Fibroblast of lung (primary cell): ENCODE measurements at places on chromosomes 2 and 18. TPM values are rescaled to one million over a fixed set of nuclear protein-coding genes. Genes with fewer than 3 reads are reported as not detected.
A peak's percentile ranks its signal among the peaks of the same experiment; 100 is the strongest.

DNA sequence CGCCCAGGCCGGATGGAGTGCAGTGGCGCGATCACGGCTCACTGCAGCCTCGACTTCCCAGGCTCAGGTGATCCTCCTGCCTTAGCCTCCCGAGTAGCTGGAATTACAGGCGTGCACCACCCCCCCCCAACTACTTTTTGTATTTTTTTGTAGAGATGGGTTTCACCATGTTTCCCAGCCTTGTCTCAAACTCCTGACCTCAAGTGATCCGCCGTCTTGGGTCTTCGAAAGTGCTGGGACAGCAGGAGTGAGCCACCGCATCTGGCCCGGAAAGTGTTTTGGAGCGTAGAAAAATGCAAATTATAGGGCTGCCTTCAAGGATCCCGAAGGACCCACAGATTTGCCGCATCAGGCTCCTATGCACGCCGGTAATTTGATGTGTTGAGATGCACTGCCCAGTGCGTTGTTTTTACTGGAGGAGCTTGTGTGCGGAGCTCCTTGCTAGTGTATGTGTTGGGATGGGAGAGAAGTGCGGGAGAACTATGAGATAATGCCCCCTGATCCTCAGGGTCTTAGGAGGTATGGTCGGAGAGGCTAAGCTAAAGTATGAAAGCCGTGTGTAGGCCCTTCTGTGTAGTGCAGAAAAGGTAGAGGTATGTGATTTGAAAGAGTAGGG lies 1.2 kb upstream of the CLASP1 start:
- H3K36me3 ChIP-seq: no peaks in the 10 kb centered on the region
- H3K27ac ChIP-seq: peak overlapping the region; percentile 99
- DNase-seq: peak; percentile 34
- H3K4me3 ChIP-seq: peak overlapping the region; percentile 87
- peaks cover 3% of the 10 kb centered on the region for H3K4me1 ChIP-seq

- H3K4me3 ChIP-seq: no peak overlapping the region
- no peak for DNase-seq
- H3K4me1 ChIP-seq: no peaks in the 10 kb centered on the region
Measured at GRCh38 chr2:147467441-147467840, 377.4 kb upstream of the ACVR2A start.

GRCh38 chr2:68909793-68910674 lies 38.8 kb upstream of the BMP10 start:
- H3K4me3 ChIP-seq: no peak overlapping the region
- DNase-seq: peak; percentile 82
- H3K27me3 ChIP-seq: no peaks in the 10 kb centered on the region
- H3K27ac ChIP-seq: no peak overlapping the region
- peaks cover 7% of the 10 kb centered on the region for H3K4me1 ChIP-seq

DNA sequence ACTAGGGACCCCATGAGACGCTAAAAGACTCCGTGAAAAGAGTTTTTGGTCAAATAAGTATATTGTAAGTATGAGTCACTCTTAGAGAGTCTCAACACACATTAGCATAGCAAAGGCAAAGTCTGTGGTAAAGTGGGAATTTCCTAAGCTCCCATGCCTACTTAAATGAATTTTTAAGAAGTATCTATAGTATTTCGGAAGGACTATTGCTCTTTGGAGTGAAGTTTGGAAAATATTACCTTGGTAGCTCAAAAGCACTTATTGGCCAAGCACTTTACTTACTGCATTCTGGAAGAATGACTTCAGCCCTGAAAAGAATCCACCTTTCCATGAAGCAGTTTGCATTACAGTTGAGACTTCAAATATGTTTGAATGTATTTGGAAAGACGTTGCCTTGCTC lies 57.1 kb downstream of the CAVIN2 start:
- no peak overlapping the region for H3K4me3 ChIP-seq
- H3K4me1 ChIP-seq: no peaks in the 10 kb centered on the region
- H3K27ac ChIP-seq: no peak overlapping the region

GRCh38 chr2:217273162-217273561 lies 413.3 kb upstream of the TNP1 start:
- no peaks in the 10 kb centered on the region for H3K36me3 ChIP-seq
- no peak for DNase-seq
- peaks cover 16% of the 10 kb centered on the region for H3K4me1 ChIP-seq

- no peak for DNase-seq
- H3K4me3 ChIP-seq: no peak overlapping the region
- no peak overlapping the region for H3K27ac ChIP-seq
- no peaks in the 10 kb centered on the region for H3K36me3 ChIP-seq
Measured at GRCh38 chr2:138997346-138997745, 217.2 kb upstream of the NXPH2 start.

GRCh38 chr2:108594982-108595464 lies 60.8 kb downstream of the LIMS1 start:
- H3K27me3 ChIP-seq: no peaks in the 10 kb centered on the region
- H3K4me1 ChIP-seq: peaks cover 23% of the 10 kb centered on the region
- peak; percentile 88 for DNase-seq
- no peak overlapping the region for H3K4me3 ChIP-seq

DNA sequence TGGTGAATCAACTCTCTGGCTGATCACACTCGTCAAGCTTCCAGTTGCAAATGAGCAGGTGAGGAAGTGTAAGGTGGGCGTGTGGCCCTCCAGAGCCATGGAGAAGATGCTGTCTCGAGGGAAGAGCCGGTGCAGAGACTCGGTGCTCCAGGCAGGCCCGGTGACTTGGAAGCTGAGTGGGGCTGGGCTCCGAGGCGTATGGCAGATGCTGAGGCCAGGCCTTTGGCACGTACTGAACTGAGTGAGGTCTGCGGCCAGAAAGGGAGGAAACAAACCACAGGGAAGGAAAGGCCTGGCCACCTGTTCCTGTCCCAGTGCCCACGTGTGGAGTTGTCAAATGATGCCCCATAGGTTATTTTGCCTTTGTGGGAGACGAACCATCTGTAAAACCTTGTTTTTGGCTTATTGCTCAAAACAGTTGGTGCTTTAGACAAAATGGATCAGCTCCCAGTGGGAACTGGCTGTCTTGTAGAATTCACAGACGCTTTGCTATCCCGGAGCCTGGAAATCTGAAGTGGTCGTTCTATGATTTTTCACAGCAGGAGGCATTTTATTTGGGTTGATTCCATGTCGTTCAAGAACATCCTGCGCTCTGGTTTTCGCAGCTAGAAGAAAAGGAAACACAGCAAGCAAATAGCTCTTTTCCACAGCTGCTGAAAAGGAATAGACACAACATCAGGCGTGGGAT lies 117.5 kb upstream of the TMEM18 start:
- H3K4me1 ChIP-seq: no peaks in the 10 kb centered on the region
- H3K27ac ChIP-seq: no peak overlapping the region
- DNase-seq: no peak
- no peak overlapping the region for H3K4me3 ChIP-seq
- no peaks in the 10 kb centered on the region for H3K27me3 ChIP-seq
- H3K36me3 ChIP-seq: no peaks in the 10 kb centered on the region

- DNase-seq: no peak
- no peak overlapping the region for H3K27ac ChIP-seq
Measured at GRCh38 chr18:64203295-64203694, 54.4 kb upstream of the LINC00305 start.

DNA sequence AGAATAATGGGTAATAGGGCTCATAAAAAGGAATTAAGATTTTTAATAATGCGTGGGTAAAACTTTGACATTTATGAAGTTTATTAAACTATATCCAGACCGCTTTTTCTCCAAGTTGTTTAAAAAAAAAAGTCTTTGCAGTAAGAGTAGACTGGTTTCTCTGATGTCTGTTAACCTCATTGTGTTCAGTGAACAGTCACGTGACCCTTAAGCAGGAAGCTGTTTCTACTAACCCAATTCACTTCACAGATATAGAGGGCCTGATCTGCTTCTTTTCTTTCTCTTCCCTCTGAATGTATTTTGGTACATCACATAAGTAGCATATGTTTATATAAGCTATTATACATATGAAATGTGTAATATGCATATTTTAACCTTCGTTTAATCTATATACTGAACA lies 1011.3 kb upstream of the CELF4 start:
- no peak overlapping the region for H3K27ac ChIP-seq
- no peaks in the 10 kb centered on the region for H3K27me3 ChIP-seq

- H3K4me3 ChIP-seq: no peak overlapping the region
- no peaks in the 10 kb centered on the region for H3K27me3 ChIP-seq
- no peaks in the 10 kb centered on the region for H3K4me1 ChIP-seq
- no peaks in the 10 kb centered on the region for H3K36me3 ChIP-seq
- no peak for DNase-seq
Measured at GRCh38 chr18:78396756-78397155, 582.9 kb upstream of the SALL3 start.

- no peaks in the 10 kb centered on the region for H3K27me3 ChIP-seq
- H3K4me1 ChIP-seq: peaks cover 2% of the 10 kb centered on the region
- H3K4me3 ChIP-seq: no peak overlapping the region
- H3K27ac ChIP-seq: no peak overlapping the region
- peak; percentile 49 for DNase-seq
Measured at GRCh38 chr18:9690418-9691188, 17.5 kb upstream of the RAB31 start.

DNA sequence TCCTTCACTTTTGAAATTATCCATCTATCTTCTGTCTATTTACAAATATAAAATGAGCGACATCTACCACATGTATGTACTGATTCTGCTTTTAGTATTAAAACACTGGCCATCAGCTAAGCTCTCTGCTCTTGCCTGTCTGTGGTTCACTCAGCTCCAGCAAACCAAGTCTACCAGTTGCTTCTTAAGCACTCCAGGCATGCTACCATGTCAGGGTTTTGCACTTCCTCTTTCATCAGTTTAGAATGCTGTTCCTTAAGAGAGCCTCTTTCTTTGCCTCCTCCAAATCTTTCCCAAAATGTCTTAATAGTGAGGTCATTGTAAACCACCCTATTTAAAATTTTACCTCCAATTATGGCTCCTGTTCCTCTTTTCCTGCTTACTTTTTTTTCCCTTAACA lies 59.5 kb downstream of the SCN3A start:
- H3K27me3 ChIP-seq: no peaks in the 10 kb centered on the region
- no peak for DNase-seq
- no peaks in the 10 kb centered on the region for H3K4me1 ChIP-seq
- H3K4me3 ChIP-seq: no peak overlapping the region
- H3K27ac ChIP-seq: no peak overlapping the region
- H3K36me3 ChIP-seq: no peaks in the 10 kb centered on the region

GRCh38 chr2:195498839-195499490 lies 158.1 kb upstream of the SLC39A10 start:
- no peaks in the 10 kb centered on the region for H3K27me3 ChIP-seq
- peak; percentile 68 for DNase-seq
- no peaks in the 10 kb centered on the region for H3K36me3 ChIP-seq
- H3K4me1 ChIP-seq: no peaks in the 10 kb centered on the region
- no peak overlapping the region for H3K4me3 ChIP-seq

DNA sequence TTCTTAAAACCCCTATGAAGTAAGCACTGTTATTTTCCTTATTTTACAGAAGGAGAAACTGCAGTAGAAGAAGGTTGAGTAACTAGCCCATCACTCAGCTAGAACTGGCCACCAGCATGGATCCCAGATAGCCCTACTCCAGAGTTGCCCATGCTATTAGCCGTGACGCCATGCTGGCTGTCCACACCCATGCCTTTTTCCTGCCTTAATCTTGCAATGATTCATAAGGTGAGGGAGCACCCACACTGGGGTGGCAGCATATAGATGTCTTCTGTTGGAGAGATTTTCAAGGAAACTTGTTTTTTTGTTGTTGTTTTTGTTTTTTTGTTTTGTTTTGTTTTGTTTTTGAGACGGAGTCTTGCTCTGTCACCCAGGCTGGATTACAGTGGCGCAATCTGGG lies 204.1 kb upstream of the HAAO start:
- no peak for DNase-seq
- no peak overlapping the region for H3K27ac ChIP-seq
- H3K4me3 ChIP-seq: no peak overlapping the region
- H3K4me1 ChIP-seq: no peaks in the 10 kb centered on the region

DNA sequence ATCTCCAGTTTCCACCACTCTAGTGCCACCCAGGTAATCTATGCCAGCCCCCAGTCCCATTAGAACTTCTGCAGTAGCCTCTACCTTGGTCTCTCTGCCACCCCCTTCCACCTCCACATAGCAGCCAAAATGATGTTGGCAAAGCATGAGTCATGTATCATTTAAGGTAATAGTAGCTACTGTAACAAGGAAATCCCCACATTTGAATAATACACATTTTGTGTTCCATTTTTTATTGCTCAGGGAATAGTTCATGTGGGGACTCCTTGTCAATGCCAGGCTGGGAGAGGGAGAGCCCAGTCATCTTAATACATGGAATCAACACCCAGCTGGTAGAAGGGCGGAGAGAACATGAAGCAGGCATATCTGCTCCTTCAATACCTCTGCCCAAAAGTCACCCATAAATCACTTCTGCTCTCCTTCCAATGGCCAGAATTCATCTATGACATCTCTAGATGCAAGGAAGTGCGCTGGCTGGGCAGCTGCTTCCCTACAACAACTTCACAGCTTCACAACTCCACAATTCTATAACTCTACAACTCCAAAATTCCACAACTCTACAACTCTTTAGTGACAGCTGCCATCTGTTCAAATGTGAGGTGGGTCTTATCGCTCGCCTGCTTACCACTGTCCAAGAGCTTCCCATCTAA lies 70.6 kb upstream of the GLS start:
- no peak overlapping the region for H3K4me3 ChIP-seq
- no peaks in the 10 kb centered on the region for H3K27me3 ChIP-seq
- no peak overlapping the region for H3K27ac ChIP-seq
- DNase-seq: no peak
- H3K4me1 ChIP-seq: no peaks in the 10 kb centered on the region

Gene UPP2
- not detected in 2 replicates for total RNA-seq

Gene PID1
- total RNA-seq: 8.2 and 29.6 TPM in 2 replicates

Gene MOGAT1
- total RNA-seq: not detected in 2 replicates

Gene ALLC
- not detected in 2 replicates for total RNA-seq

Gene DES
- total RNA-seq: 34.7 and 69.3 TPM in 2 replicates
